DMS153 (cell line): ENCODE measurements at places on chromosomes 5 and 9.

GRCh38 chr9:107751567-107752210, 262.1 kb upstream of the KLF4 start:
- no peak for DNase-seq

DNA sequence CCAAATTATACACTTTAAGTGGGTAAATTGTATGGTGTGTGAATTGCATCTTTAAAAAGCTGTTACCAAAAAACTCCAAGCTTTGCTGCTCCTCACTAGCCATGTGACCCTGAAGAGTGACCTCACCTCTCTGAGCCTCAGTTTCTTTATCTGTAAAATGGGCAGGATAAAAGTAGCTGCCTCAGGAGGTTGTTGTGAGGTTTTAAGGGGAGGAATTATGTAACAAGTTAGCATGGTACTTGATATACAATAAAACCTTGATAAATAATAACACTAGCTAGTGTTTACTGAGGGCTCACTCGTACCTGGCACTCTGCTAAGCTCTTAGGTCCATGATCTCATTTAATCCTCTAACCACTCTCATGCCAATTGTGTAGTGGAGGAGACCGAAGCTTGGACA, 19.0 kb upstream of the PHF19 start:
- DNase-seq = no peak

DNA sequence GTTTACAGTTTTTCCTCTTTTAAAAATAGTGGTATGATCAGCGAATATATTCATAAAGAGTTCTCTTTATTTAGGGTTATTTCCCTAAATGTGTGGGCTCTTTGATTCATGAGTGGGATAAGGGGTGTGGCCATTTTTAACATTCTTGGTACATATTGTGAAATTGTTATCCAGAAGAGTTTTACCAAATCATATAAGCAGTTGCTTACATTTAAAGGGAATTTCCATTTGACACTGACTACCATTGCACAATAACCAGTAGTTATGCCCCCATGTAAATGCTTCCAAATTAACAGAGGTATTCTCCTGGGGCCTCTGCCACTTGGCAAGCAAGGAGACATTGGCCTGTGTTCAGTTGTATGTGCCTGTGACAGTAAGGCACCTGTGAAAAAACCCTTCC, 27.2 kb downstream of the SLC25A48 start:
- no peak for DNase-seq

DNA sequence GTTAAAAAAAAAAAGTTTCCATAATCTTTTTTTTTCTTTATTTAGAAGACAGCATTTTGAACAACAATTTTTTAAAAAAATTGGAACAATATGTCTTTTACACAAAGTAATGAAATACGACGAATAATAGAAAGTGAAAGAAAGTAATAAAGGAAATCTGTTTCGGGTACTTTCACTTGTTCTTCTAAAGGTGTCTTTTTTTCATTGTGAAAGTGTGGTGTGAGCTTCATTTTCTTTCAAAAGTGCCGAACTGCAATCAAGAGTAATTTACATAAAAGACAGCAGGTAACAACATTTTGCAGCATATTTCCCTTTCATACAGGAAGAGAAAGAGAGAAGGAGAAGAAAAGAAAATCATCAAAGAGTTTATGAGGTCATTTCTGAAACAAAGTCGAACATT, 159.7 kb upstream of the CDH12 start:
- no peak for DNase-seq

DNA sequence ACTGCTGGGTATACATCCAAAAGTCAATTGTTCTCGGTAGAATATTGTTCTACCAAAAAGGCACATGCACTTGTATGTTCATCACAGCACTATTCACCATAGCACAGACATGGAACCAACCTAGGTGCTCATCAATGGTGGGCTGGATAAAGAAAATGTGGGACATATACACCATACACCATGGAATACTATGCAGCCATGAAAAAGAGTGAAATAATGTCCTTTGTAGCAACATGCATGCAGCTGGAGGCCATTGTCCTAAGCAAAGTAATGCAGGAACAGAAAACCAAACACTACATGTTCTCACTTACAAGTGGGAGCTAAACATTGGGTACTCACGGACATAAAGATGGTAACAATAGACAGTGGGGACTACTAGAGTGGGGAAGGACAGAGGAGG, 145.5 kb downstream of the APBA1 start:
- DNase-seq = no peak

GRCh38 chr9:37155601-37156000, 35.2 kb downstream of the ZCCHC7 start:
- DNase-seq = no peak

DNA sequence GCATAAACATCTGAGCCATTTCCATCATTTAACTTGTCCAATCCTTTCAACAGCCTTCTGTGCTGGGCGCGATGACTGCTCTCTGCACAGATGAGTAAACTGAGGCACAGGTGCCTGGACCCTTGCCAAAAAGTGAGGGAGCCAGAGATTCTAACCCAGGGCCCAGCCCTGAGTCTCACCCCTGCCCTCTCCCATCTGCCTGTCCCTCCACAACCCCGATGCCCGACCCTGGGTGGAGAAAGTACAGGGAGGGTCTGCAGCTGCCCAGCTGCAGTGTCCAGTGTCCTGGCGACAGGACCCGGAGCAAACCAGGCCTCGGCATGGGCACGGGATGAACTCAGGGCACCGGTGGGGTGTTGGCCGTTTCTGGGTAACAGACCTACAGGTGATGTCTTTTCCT, 39.6 kb upstream of the CLPTM1L start:
- DNase-seq = no peak

DNA sequence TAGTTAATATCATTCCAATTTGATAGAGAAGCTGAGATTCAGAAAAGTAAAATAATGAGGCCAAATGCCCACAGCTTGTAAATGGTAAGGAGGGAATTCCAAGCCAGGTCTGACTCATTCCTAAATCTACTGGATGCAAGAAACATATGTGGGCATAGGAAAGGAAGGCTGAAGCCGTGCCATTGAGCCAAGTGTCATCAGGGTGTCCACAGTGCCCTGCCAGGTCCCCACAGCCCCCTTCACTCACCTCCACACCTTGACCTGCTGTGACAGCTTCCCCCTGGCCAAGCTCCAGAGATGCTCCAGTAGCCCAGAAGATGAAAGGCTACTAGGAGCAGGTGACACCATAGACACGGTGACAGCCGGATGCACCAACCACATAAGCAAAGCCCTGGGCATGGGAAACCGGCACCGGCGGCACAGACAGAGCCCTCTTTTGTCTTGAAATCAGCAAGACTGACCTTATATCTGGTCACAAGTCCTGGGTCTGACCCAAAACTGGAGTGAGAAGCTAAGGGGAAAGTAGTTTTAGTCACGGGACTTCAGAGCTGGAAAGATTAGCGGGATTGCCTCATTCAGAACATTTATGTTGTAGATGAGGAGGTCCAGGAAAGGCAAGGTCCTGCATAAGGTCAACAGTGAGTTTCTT, 20.1 kb upstream of the FAT2 start:
- DNase-seq = no peak

GRCh38 chr5:147465747-147466146, 44.1 kb downstream of the DPYSL3 start:
- no peak for DNase-seq

DNA sequence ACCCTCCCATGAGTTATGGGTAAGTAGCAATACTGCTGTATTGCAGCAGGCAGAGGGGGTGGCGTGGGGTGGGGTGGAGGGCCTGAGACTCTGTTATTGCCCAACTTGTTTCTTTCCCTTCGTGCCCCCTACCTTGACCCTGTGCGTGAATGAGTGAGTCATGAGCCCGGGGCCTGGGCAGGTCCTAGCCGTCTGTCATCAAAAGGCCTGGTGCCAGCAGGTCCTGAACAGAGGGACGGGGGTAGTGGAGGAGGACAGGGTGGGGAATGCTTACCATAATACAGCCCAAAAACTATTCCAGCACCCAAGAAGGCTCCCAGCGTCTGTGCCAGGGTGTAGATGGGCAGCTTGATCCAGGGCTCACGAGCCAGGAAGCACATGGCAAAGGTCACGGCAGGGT, 4.3 kb downstream of the AQP3 start:
- DNase-seq = no peak

- DNase-seq = no peak
These were observed 40.0 kb downstream of the CPLANE1 start for GRCh38 chr5:37208883-37209797.

- DNase-seq = no peak
These were observed 70.0 kb downstream of the DMAC1 start for GRCh38 chr9:7729371-7730163.

GRCh38 chr5:59764361-59764760, 129.2 kb downstream of the PDE4D start:
- no peak for DNase-seq

DNA sequence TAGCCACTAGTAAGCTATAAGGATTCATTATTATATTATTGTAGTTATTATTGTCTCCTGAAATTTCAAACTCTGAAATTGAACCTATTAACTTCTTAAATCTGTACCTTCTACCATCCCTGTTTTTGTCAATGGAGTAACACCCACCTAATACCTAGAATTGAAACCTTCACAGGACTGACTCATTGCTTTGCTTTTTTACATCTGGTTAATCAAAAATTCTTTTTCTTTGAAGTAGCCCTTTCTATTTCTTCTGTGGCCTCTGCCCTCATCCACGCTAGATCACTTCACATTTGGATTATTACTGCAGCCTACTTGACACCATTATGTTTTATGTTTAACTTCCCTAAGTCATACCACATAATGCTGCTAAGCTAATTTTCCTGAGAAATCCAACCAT, 35.6 kb downstream of the RBM27 start:
- no peak for DNase-seq

- no peak for DNase-seq
These were observed 177.8 kb downstream of the TTLL11 start for GRCh38 chr9:121915304-121915625.

GRCh38 chr5:143142596-143143435, 260.7 kb downstream of the NR3C1 start:
- peak; percentile 63 for DNase-seq

- DNase-seq = no peak
These were observed 274.6 kb upstream of the IRX2 start for GRCh38 chr5:3026099-3026498.

DNA sequence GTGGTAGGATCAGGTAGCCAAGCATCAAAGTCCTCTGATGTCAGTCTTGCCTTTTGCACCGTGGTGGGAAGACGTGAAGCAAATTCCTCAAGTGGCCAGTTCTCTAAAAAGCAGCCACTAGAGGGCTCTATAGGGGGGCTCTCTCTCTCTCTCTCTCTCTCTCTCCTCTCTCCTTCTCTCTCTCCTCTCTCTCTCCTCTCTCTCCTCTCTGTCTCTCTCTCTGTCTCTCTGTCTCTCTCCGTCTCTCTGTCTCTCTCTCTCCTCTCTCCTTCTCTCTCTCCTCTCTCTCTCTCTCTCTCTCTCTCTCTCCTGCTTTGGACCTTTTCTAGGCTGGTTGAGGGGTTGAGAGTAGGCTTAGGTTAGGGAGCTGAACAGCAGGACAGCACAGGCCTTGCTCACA, 13.9 kb upstream of the OSMR start:
- no peak for DNase-seq

DNA sequence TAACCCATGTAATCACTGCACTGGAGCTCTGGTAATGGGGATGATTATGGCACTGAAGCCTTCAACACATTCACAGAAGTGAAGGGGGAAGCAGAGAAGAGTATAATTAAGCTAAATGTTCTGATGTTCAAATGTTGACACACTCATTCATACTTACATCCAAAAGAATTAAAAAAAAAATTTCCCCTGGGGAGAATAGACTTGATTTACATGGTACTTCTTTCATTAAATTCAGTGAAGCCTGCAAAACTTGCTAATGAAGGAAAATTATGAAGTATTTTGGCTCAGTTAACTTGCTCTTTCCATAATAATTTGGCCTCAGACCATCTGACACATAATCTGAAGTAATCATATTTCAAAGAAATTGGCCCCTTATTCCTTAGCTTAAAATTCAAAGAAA, 428.8 kb downstream of the SH3GL2 start:
- DNase-seq = no peak

DNA sequence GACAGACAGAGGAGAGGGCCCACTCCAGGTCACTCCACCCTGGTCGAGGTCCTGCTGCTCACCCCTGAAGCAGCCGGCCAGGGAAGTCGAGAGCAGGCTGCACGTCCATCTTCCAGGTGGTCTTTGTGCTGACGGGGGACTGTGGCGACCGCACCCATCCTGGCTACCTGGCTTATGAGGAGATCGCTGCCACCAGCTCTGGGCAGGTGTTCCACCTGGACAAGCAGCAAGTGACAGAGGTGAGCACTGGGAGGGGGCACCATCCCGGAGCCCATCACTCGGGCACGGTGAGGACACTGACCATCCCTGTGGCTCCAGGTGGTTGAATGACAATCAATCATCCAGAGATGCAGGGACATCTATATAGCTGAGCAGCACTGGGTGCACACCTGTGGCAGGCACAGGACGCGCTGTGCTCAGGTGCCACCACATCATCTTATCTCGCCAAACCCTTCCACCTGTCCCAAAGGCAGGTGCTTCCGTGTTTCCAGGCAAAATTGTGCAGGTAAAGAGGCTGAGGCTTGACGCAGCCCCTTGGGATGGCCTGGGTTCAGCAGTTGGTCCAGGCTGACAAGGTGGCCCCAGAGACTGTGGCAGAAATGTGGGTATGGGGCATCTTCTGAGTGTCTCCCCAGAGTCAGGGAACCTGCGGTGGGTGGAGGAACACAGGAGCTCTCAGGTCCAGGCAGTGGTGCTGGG, 20.7 kb downstream of the HMCN2 start:
- DNase-seq = no peak

DNA sequence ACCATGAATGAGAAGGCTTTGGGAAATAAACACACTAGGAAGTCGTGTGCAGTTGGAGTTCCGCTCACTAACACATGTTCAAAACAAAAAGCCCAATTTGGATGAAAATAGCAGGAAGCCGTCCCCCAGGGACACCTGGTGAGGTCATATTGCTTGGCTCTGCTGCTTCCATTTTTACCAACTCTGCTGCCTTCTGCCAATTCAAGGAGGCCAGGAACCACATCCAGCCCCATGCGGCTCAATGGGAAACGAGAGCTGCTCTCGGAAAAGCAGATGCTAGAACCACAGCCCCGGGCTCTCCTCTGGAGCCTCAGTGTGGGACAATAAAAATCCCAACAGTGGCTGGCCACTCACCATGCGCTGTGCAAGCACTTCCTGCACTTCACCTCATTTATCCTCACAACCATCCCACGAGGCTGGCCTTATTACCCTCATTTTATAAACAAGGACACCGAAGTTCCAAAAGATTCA, 13.4 kb downstream of the ADAM19 start:
- DNase-seq = no peak
